ENCODE measurements at places on chromosomes 2 and 18. TPM values are rescaled to one million over a fixed set of nuclear protein-coding genes. Genes with fewer than 3 reads are reported as not detected.
A peak's percentile ranks its signal among the peaks of the same experiment; 100 is the strongest.

DNA sequence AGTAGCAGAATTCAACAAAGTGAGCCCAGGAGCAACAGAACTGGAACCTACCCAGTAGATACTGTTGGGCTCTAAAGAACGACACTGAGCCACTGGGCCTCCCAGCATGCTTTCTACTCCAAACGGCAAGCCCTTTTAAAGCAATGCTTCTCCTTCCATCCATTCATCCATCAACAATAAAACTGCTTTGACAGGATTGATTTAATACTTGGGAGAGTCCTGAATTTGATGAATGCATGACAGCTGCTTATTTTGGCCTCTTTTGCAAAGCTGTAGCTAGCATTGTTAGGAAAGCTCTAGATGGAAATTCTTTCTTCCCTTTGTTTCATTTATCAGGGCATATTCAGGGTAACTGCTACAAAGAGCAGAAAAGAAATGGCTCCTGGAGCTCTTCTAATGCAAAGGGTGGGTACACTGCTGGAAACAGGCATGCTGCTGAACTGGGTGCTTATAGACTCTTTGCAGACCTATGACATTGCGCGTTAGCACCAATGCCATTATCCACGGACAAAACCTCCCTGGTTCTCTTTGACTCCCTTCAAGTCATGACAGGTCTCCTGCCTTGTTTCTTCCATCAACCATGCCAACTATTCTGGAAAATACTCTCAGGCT, 138.4 kb upstream of the HNRNPA3 start:
- DNase-seq = no peak

- no peak for DNase-seq
These were observed 38.8 kb upstream of the ERMN start for GRCh38 chr2:157364257-157364974.

DNA sequence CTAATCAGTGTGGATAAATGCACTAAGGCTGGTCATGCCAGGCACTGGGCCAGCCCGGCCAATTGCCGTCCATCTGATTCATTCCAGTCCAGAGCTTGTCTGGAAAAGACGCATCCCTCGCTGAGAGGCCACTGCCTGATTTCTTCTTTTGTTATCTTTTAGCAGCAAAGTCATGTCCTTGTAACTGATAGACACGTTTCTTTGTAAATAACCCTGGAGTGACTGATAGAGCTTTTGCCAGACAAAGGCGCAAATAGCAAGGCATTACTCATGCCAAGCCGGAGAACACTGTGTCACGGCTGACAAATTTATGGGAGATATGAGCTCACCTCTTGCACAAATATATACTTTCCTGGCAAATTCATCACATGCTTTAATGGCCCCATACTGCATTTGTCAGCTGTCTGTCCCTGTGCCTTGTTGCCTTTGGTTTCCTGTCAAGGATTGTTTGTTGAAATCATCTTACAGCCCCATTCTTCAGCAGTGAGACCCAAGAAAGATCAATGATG, 164.4 kb downstream of the ETAA1 start:
- DNase-seq = peak; percentile 48

- DNase-seq = peak; percentile 42
These were observed 84.0 kb downstream of the HDAC4 start for GRCh38 chr2:239316562-239317465.

GRCh38 chr2:121504316-121504715, 26.4 kb upstream of the RNU4ATAC start:
- no peak for DNase-seq

- DNase-seq = peak; percentile 16
These were observed at the start of gene NOTO for GRCh38 chr2:73202156-73203054. Gene NOTO, plus strand, starts transcription at chr2:73202574. Its CDS starts 93 bp downstream, at chr2:73202667.

DNA sequence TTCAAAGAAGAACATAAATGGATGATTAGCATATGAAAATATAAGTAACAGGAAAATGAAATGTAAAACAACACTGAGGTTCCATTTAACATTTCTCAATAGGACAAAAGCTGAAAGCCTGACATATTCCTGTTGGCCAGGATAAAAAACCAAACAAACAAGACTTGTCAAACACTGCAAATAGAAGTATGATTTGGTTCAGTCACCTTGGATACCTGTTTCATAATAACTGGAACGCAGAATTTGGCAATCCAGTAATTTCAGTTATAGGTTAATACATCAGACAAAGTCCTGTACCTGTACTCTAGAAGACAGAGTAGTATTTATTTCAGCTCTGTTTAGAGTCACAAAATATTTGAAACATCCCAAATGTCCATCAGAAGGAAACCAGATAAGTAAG, 16.5 kb upstream of the EVA1A start:
- no peak for DNase-seq

GRCh38 chr2:33505966-33506365, 29.5 kb downstream of the RASGRP3 start:
- no peak for DNase-seq

- no peak for DNase-seq
These were observed 30.5 kb downstream of the ZNF516 start for GRCh38 chr18:76464281-76465259.

DNA sequence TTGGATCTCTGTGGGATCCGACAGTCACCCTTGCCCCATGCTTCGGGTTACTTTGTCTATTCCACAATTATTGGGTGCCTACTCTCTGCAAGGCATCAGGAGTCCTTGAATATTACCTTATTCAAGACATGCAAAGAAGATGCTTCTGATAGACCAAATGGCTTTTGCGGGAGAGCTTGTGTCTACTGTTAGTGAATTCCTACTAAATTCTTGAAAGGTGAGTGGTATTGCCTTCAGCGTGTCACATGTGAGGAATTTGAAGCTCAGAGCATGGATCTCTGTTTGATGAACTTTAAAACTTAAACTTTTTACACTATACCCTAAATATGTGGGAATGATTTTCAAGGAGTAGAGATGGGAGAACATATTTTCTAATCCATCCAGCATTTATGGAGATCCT, 184.4 kb downstream of the LTBP1 start:
- DNase-seq = peak; percentile 11

DNA sequence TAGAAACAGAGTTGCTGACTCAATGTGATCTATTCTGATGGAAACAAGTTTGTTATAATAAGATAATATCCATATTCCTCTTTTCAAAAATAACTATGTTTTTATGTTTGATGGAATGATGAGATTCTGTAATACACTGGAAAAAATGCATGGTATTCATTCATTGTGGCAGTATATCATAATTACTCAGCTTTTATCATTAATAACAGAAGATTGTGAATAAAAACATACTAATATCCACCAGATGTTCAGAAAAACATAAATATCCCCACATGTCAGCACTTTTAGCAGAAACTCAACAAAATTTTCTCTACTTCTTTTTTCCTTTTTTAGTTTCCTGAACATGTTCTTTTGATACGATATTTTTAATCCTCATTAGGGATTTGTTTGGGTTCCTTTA, 130.9 kb upstream of the CAVIN2 start:
- no peak for DNase-seq

DNA sequence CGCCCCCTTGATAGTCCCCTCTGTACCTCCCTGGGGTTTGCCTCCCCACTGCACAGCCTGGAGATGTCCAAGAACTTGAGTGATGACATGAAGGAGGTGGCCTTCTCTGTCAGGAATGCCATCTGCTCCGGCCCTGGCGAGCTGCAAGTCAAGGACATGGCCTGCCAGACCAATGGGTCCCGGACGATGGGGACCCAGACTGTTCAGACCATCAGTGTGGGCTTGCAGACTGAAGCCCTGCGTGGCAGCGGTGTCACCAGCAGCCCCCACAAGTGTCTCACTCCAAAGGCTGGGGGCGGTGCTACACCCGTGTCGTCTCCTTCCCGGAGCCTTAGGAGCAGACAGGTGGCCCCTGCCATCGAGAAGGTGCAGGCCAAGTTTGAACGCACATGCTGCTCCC, 119.9 kb downstream of the MTCL1 start:
- DNase-seq = no peak

DNA sequence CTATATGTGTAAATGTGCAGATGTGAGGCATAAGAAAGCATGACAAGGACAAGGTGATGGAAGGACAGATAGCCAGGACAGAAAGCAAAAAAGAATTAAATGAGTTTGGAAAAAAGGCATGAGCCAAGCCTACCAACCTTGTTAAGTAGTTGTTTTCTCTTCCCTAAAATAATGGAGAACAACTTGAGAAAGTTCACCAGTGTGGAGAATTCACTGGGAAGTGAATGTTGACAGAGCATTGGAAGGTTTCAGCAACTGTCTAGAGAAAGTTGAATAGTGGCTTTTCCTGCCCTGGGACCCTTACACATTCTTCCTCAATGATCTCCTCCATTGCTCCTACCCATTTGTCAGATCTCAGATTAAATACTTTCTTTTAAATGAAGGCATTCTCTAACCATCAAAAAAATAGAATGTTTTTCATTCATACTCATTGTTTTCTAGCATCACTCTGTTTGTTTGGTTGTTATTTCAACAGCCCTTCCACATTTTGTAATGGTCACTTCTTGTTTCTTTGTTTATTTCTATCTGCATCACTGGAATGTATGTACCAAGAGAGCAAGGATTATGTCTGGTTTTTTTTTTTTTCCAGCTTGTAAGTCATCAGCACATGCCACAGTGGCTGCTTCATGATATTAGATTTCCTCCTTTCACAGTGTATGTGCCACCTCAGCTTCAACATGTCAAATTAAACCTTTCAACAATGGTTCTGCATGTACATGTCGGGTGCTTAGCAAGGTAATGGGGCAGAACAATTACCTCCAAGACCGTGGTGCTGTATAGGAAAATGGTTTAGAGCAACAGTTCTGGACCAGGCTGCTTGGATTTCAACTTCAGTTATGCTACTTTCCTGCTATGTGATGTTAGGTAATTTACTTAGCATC, 586.0 kb upstream of the VRK2 start:
- no peak for DNase-seq

DNA sequence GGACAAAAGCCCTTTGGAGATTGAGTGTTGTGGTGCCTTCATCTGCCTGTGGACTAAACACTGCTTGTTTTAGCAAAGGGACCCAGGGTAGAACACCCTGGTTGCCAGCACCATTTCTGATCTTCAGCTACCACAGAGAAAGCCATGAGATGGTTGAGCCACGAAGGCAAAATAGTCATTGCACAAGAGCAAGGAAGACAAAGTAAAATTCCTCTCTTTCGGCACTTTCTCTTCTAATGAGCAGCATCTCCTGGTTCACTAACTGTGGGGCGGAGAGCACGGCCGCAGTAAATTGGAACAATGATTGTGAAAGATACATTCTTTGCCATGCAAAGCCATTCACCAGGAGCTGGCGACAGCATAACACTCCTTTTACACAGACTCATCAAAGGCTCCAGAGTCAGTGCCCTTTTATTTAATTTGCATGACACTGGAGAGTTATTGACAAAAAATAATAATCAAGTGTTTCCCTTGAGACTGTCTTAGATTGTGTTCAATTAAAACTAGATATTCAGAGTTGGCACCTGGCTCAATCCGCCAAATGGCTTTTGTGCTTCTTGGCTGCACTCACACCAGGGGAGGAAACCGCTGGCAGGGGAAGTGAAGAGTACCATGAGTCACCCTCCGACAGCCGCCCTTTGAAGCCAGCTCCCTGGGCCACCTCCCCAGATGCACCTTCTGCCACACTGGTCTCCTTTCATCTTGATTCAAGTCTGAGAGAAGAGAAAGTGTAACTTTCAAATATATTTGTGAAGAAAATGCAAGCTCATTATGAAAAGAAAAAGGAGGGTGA, 100.5 kb upstream of the MEIS1 start:
- peak; percentile 90 for DNase-seq

DNA sequence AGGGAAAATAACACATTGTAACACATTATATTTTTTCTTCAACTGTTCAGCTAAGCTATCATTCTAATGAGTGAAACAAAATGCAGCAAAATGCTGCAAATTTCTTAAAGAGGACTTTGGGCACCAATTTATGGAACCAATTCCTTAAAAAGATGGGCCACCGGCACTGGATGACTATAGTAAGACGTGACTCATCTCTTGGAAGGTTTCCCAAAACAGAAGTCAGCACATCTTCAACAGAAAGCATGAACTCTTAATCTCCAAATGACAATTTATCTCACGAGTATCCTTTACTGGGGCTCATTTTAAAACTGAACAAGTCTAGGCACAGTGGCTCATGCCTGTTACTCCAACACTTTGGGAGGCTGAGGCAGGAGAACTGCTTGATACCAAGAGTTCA, 213.4 kb downstream of the CDH20 start:
- DNase-seq = peak; percentile 56

- DNase-seq = no peak
These were observed 180.5 kb downstream of the TMEM18 start for GRCh38 chr2:496729-497128.

GRCh38 chr2:36371070-36371874, 15.7 kb downstream of the CRIM1 start:
- DNase-seq = peak; percentile 78

GRCh38 chr2:189610700-189611099, 30.1 kb upstream of the SLC40A1 start:
- DNase-seq = no peak

DNA sequence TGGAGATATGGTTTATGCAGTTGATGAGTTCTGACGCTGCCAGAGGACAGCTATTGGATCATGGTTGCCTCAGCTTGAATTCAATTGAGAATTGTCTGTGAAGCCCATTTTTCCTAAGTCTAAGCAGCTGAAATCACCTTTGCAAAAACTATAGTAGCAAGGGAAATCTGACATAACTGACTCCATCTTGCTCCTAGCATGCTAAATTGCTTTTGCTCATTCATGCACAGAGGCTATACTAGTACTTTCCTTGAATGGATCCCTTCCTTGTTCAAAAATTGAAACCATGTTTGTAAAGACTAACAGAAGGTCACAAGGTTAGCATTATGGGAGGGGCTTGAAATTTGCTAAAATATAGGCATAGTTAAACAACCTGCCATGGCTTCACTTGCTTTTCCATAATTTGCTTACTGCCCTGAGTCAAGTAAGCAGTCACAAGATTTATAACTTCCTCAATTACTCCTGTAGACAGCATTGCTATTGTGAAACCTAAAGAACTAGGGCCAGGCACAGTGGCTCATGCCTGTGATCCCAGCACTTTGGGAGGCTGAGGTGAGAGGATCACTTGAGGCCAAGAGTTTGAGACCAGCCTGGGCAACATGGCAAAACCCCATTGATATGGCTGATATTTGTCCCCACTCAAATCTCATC, 41.2 kb downstream of the CHRNA1 start:
- DNase-seq = no peak

DNA sequence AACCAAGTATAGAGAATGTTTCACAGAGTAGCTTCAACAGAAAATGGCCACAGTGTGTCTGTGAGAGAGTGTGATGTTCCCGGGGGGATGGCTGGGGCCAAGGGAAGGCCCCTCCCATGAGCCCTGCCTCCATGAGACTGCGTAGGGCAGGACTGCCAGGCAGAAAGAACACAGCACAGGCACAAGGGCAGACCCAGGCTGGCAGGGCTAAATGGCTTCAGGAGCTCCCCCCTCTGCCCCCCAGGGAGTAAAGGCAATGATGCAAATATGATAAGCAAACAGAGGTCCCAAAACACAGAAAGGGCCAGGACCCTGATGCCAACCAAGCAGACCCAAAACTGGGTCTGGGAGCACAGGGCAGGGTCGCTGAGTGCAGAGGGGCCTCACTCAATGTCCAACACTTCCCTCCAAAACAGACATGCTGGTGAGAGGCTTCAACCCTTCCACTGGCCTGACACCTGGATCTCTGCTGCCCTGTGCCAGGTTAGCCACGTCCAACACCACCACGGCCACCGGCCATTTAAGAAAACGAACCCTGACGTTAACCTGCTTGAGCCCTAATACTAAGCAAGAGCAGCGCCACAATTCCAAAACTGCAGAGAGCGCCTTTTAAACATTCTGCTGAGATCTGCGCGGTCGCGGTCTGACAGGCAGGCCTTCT, 90.3 kb downstream of the HDAC4 start:
- DNase-seq = no peak

Gene TRIM43
- total RNA-seq = not detected

Gene AP1S3
- total RNA-seq = 15.0 TPM

Gene MERTK
- total RNA-seq = 0.57 TPM

Gene TLX2
- total RNA-seq = not detected

Gene C2orf80
- total RNA-seq = not detected

Data from Daoy (cell line).